ENCODE measurements at places on chromosomes 16 and 17.

- DNase-seq, result no peak
These were observed 96.3 kb downstream of the NDEL1 start for GRCh38 chr17:8532021-8532420.

- no peak for DNase-seq
These were observed 144.4 kb downstream of the GAS7 start for GRCh38 chr17:10053782-10054540.

DNA sequence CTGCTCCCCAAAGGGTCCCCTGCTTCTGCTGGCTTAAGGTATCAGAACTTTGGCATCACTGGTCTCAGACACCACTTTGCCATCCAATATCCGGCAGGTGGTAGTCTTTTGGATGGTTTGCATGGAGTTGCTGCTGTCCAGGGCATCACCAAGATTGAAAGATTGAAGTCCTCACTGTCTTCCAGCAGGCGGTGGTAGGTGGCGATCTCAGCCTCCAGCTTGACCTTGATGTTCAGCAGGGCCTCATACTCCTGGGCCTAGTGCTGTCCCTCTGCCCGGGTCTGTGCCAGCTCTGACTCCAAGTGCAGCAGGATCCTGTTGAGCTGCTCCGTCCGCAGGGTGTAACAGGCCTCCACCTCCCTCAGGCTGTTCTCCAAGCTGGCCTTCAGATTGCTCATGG lies 43.0 kb upstream of the TMEM97 start:
- no peak for DNase-seq

DNA sequence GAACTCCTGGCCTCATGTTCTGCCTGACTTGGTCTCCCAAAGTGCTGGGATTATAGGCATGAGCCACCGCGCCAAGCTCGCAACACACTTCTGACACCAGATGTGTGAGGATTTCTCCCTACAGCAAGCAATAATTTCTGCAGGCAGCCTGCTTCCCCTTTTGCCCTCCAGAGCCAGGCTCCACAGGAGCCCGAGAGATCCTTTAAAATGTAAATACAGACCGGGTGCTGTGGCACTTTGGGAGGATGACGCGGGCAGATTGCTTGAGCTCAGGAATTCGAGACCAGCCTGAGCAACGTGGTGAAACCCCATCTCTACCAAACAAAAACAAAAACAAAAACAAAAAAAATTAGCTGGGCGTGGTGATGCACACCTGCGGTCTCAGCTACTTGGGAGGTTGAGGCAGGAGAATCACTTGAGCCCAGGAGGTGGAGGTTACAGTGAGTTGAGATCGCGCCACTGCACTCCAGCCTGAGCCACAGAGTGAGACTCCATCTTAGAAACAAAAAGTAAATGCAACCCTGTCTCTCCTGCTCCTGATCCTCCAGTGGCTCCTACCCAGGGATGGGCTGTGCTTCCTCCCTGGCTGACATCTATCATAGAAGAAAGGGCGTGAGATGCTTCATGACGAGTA lies 14.7 kb downstream of the C16orf96 start:
- no peak for DNase-seq

DNA sequence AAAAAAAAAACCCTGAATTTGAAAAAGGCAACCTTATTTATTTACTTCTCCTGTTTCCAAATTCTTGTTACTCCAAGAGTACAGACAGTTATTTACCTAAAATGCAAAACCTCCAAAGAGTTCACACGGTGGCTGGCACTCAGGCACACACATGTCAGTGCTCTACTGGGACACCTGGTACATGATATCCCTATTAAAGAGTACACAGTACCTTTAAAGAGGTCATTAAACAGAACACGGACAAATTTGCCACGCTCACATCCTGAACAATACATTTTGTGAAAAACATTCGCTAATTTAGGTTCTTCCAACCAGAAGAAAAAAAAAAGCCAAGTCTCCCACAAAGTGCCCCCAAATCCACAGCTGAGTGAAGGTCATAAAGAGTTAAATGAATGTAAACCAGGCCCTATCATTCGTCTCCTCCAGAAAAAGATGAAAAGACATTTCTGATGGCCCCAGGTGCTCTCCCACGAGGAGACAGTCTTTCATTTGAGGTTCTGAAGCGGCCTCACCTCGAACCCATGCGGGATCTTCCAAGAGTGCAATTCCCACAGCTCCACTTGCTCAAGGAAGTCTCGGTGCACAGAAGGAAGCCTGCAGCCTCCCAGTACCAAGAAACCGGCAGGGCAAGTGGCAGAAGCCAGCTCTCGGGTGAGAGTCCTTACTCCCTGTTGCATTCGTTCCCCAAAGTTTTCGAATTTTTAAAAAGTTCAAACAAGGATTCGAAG lies 993 bp downstream of the ERN1 start:
- no peak for DNase-seq

GRCh38 chr17:57366177-57366557 lies 109.8 kb downstream of the MSI2 start:
- no peak for DNase-seq

GRCh38 chr16:4032768-4033167 lies 83.5 kb downstream of the ADCY9 start:
- DNase-seq, result no peak

- DNase-seq, result no peak
These were observed 133.3 kb downstream of the PARN start for GRCh38 chr16:14496786-14497185.

- DNase-seq, result no peak
These were observed 135.6 kb downstream of the AIPL1 start for GRCh38 chr17:6299275-6299674.

- DNase-seq, result no peak
These were observed 148.1 kb downstream of the MRM1 start for GRCh38 chr17:36749493-36749892.

DNA sequence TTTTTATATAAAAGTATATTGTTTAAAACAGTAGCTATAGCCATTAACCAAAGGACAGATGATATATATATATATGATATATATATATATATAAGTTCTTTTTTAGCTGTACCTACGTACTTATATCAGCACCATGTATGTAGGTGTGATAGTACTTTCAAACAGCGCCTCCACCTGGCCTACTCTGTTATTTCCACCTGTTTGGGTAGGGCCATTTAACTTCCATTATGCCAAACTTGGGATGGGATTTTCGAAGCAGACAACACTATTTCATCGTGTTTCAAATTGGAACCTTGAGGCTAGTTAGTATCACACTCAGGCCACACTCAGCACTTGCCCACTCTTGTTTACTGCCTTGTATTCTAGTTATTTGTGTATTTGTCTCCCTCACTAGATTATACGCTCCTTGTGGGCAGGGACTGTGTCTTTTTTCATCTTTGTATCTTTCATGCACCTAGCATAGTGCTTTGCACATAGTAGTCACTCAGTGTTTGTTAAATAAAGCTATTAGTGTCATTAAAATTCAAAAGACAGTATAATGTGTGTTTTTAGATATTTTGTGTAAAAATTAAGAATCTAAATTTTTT lies 11.8 kb upstream of the CLTC start:
- DNase-seq, result no peak

DNA sequence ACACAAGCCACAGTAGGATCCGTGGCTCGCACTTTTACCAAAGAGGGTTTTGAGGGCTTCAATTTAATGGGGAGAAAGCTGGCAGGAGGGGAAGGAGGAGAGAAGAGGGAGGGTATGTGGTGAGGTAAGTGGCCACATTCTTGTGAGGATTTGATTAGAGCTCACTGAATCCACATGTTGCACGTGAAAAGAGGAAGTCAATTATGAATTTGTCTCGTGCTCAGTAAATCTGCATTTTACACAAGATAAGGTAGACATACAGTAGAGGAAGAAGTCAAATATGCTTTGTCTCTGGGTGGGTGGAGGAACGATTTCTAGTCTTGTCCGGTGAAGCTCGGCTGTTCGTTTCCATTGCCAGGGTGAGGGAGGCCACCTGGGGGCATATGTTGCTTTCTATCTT lies 862 bp downstream of the ZNF232 start:
- no peak for DNase-seq

DNA sequence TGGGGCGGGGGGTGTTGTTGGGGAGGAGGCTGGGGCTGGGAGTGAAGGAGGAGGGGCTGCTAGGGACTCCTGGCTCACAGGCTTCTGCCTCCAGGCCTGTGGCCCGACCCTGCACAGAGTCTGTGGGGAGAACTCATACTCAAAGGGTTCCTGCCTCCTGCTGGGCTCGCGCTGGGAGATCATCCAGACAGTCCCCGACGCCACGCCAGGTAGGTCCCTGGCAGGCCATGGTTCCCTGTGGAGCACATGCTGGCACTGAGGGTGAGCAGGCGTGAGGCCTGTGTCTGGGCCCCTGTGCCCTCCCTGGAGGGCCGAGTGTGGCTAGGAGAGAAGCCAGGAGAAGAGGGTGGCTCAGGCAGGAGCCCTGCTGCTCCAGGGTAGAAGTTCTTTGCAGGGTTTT lies 4.6 kb downstream of the ITGAD start:
- DNase-seq, result no peak

GRCh38 chr17:41651625-41652460 lies 27.5 kb upstream of the KRT17 start:
- DNase-seq, result no peak

DNA sequence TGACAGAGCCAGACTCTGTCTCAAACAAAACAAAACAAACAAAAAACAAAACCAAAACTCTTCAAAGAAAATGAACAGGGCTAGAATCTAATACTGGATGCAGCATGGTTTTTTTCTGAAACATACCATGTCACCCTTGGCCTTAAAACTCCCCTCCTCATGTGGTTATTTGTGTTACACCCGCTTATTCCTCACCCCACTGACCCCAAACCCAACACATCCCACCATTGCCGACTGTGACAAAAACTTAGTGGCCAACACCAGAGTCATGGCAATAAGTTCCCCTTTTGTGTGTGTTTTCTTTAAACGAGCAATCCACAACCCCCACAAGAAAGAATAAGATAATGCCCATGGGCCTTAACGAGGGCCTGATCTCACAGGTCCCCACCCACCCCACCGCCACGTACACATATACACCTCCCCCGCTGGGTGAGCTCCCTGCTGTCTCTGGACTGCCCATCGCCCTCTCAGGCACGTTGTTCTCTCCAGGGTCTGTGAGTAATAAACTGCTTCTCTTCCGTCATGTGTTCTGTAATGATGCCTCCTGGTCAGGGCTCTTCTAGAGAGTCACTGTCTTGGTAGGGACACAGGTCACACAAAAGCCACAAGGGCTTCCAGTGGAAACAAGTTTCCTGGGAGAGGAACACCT lies 16.8 kb upstream of the ENGASE start:
- no peak for DNase-seq

DNA sequence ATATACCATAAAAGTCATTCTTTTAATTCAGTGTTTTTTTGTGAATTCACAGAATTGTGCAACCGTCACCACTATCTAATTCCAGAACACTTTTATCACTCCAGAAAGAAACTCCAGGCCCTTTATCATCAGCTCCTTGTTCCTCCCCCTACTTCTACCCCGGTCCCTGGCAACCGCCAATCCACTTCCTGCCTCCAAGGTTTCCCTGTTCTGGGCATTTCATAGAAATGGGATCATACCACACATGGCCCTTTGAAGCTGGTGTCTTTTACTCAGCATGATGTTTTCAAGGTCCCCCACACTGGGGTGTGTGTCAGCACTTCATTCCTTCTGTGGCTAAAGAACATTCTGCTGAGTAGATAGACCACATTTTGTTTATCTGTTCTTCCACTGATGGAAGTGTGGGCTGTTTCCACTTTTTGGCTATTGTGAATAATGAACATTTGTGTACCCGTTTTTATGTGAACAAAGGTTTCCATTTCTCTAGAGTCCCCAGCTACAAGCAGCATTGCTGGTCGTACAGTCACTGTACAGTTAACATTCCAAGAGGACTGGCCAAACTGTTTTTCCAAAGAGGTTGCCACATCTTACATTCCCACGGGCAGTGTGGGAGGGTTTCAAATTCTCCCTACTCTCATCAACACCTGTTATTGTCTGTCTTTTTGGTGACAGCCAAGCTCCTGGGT lies 75.8 kb upstream of the ZNF469 start:
- no peak for DNase-seq

DNA sequence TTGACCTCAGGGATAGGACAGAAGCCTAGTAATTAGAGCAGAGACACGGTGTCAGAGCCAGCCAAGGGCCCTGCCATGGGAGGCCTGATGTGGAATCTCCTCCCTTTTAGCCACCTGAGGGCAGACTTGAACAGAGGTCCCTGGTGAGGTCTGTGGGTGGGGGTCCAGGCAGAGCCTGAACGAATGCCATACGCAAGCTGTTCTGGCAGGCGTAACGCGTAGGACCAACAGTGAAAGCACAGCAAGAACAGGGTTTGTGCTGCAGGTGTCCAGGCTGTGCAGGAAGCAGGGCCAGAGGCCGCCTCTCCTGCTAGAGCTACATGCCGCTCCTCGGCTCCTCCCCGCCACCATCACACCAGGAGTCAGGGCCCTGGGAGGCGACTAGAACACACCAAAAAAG lies 81.9 kb upstream of the TBX2 start:
- no peak for DNase-seq

GRCh38 chr17:27762527-27763305 lies 37.6 kb downstream of the NOS2 start:
- DNase-seq, result no peak

DNA sequence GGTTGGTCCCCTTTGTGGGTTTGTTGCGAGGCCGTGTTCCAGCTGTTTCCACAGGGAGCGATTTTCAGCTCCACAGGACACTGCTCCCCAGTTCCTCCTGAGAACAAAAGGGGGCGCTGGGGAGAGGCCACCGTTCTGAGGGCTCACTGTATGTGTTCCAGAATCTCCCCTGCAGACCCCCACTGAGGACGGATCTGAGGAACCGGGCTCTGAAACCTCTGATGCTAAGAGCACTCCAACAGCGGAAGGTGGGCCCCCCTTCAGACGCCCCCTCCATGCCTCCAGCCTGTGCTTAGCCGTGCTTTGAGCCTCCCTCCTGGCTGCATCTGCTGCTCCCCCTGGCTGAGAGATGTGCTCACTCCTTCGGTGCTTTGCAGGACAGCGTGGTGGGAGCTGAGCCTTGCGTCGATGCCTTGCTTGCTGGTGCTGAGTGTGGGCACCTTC lies 27.3 kb upstream of the STH start:
- no peak for DNase-seq

All from NCI-H2081 treated with DMSO at 0.1 percent for 48 hours (cell line).